Activated naive CD4-positive, alpha-beta T cell (primary cell): ENCODE measurements at places on chromosomes 7 and 10.

- no peak for DNase-seq
Observed at GRCh38 chr7:46695051-46695708, 774.1 kb upstream of the IGFBP3 start.

GRCh38 chr10:58588673-58589265, 76.1 kb downstream of the BICC1 start:
- DNase-seq: no peak

GRCh38 chr7:26198133-26198780, 2.3 kb downstream of the HNRNPA2B1 start:
- DNase-seq: no peak

DNA sequence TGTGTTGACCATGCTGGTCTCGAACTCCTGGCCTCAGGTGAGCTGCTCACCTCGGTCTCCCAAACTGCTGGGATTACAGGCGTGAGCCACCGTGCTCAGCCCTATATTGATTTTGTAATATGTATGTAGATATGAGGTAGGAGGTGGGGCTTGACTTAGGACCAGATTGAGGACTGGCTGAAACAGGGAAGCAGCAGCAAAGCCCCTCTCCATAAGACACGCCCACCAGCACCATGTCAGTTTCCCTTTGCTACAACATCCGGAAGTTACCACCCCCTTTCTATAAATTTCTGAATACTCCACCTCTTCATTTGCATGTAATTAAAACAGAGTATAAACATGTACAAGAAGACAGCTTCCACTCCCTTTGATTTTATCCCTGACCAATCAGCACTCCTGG, 47.9 kb upstream of the MYL10 start:
- no peak for DNase-seq

- DNase-seq: no peak
Observed at GRCh38 chr10:11716686-11717085, 25.5 kb upstream of the ECHDC3 start.

GRCh38 chr7:151752816-151753595, 123.9 kb downstream of the PRKAG2 start:
- DNase-seq: no peak

DNA sequence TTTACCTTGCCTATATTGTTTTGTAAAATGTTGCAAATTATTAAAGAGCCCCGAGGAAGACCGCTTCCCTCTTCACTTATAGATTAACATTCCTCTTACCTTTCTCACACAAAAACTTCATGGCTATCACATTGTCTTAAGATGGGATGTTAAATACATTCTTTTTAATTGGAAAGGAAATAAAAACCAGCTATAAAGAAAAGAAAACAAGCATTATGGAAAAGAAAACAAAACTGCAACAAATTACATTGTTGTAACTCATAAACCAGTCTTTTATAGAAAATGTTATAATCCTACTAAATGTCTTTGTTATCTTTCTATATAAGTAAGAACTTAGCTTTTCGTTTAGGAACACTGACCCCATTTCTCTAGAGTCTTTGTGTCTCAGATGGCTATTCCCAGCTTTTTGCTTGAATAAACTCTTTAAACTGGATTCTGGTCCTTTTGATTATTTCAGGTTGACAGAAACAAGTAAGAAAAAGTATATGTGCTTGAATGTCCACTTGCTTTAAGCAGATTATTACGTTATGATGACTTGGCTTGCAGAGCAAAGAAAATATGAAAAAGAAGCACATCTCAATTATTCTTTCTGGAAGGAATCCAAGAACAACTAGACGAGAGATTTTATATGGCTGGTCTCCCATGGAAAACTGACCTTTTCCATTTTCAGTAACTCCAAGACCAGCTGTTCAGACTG, 128.2 kb downstream of the AKR1D1 start:
- no peak for DNase-seq

DNA sequence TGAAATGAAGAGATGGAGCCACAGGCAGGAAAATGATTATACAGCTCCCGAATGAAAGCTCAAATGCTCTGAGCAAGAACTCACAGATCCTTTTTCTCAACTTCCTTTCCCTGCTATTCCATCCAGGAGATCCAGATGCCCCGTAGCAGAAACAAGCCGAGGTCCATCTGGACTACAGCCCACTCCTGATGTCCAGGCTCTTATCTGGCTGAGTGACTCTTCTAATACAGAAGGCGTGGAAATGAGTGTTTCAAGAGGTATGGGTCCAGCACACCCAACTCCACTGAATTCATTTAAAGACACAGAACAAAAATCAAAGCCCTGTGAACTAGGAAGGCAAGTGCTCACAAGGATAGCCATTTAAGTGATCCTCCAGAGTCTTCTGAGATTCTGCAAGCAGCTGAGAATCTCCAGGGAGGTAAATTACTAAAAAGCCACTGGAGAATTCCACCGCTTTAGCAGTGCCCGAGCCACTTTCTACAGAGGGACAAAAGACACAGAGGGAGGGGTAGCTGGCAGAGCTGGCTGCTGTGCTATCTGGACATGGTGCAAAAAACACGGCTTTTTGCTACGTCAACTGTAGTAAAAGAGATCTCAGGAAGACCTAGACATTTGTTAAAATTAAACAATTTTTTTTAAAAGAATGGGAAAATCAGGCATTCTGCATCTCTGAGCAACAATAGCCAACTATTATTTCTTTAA, 24.5 kb downstream of the FAM171A1 start:
- no peak for DNase-seq

DNA sequence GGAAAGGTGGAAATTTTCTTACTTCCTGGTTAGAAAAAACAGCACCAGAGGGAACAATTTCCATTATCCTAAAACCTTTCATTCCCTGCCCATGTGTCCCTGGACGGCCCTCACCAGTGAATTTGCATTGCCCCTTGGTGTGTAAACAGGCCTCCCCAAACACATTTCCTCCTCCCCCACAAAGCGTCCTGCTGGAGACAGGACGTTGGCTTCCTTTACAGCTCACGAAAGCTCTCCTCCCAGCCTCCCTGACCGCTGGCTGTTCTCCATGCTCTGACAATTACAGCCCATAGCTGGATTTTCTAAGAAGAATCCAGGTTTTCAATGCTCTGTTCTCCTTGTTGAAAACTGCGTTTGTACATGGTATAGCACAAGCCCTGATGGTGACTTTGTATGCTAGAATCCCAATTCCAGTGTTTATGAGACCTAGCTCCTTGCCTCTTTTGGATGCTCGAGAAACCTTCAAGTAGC, 724.2 kb upstream of the CELF2 start:
- no peak for DNase-seq

GRCh38 chr7:151429560-151430331, 10.2 kb downstream of the CRYGN start:
- DNase-seq: peak; percentile 54

- no peak for DNase-seq
Observed at GRCh38 chr7:63867127-63867526, 131.5 kb upstream of the ZNF722 start.

DNA sequence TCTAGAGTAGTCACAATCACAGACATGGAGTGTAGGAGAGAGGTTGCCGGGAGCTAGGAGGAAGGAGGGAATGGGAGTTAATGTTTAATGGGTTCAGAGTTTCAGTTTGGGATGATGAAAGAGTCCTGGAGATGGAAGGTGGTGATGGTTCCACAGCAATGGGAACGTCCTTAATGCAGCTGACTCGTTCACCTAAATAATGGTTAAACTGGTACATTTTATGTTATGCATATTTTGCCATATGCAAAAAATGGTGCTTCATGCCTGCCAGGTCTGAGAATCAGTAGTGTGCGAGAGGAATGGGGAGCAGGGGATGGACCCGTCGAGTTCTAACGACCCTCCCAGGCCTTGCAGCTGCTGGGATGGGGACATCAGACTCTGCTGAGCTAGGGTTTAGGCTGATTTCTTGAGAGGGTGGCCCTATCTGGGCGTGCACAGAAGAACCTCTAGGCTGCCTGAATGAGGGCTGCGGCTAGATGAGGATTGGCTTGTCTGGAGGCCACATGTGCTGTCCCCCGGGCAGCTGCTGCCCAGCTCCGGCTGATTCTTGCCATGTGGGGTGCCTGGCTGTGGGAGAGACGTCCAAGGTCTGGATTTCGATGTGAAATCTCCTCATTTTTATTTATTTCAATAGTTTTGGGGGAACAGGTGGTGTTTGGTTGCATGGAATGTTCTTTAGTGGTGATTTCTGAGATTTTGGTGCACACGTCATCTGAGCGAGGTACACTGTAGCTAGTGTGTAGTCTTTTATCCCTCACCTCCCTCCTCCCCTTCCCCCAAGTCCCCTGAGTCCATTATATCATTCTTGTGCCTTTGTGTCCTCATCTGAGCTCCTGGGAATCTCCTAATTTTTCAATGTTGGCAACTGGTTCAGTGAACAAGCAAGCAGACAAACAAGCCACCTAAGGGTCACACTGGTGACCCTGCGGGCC, 116.0 kb downstream of the GRK5 start:
- DNase-seq: no peak

GRCh38 chr10:127017541-127018297, 112.5 kb downstream of the DOCK1 start:
- no peak for DNase-seq

GRCh38 chr10:71229726-71230655, 17.6 kb downstream of the UNC5B start:
- DNase-seq: no peak

DNA sequence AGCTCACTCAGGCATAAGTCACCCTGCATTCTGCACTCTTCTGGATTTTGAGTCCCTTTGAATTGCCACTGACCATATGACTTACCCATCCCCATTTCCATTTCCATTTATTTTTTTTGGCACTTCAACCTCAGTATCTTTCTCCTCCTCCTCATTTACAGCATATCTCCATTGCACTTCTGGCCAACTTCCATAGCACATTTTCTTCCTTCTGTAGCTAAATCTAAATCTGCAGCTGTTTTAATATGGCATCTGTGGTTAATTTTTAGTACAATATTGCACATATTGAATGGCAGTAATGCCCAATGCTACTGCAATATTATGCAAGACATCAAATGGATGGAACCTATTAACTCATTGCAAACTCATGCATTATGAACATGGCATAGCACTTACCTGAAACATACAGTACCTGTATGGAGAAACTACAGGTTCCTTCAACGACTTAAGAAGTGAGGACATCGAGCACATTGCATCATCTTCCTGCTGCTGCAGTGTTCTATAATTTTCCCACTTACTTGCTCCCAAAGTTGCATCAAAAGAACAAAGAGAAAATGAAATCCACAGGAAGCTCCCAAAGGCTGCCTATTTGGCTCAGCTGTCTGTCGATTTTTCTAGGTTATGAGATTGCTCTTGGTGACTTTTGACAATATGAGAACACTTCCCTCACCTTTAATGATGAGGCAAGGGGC, 55.7 kb downstream of the LRRTM3 start:
- no peak for DNase-seq

DNA sequence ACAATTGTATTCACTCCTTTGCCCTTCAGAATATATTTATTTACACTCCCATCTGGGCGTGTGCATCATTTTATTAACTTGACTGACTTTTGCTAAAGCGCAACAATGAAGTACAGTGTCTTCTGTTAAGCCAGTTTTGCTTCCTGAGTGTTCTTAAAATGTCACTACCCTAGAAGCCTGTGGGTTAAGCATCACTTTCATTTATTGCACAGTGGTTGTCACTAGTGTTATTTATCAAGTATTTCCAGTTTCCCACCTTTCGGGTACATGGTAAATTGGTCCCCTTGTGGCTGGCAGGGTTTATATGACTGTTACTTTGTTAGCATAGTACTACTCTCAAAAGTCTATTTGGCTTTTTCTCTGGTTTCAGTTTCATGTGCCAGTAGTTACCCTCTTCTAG, 3.3 kb downstream of the HILPDA start:
- no peak for DNase-seq

DNA sequence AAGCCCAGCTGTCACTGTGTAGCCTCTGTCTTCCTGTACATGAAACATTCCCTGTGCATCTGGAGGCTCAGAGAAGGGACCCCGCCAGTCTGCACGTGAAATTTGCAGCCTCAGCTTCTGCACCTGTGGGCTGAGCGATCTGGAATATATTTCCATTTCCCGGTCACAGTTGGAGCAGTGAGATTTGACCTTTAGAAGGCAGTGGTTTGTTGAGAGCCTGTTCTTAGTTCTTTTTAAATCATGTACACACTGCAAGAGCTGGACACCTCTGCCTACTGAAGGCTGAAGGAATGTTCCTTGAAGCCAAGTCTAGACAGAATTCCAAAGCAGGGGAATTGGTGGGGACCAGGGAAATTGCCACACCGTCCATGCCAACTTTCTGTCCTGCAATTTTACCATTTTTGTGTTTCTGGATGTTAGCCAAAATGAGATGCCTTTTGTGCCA, 706.6 kb downstream of the INHBA start:
- DNase-seq: no peak

- no peak for DNase-seq
Observed at GRCh38 chr10:59887006-59887405, 19.4 kb downstream of the CCDC6 start.

DNA sequence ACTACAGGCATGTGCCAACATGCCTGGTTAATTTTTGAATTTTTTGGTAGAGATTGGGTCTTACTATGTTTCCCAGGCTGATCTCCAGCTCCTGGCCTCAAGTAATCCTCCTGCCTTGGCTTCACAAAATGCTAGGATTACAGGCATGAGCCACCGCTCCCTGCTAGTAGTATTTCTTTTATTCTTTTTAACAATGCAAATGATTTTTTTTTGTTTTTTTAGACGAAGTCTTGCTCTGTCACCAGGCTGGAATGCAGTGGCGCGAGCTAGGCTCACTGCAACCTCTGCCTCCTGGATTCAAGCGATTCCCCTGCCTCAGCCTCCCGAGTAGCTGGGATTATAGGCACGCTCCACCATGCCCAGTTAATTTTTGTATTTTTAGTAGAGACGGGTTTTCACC, 58.1 kb downstream of the SVIL start:
- no peak for DNase-seq

- no peak for DNase-seq
Observed at GRCh38 chr7:19009936-19010280, 107.5 kb downstream of the TWIST1 start.

DNA sequence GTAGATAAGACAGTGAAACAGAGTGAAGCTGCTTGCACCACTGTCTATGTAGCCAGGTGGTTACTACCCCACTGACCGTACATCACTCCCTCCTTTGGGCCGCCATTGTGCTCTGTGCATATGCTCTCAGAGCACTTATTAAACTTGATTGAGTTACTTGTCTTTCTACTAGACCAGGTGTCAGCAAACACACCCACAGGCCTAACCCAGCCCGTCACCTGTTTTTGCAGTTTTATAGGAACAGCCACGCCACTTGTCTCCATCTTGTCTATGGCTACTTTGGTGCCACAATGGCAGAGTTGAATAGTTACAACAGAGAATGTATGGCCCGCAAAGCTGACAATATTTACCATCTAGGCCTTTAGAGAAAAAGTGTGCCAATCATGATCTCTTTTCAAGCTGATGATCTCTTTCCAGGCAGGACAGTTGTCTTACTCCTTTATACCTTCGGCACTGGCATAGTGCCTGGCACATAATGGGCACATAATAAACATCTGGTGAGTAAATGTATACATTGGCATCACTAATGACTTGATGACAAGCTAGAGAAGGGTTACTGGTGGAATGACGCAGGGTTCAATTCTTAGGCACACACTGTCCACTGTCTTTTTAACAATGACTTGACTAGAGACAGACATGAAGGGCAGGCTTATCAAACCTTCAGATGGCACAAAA, 36.7 kb downstream of the SORBS1 start:
- DNase-seq: no peak
